Testis (tissue), 5 donors: ENCODE measurements at places on chromosomes 5 and 9. TPM values are rescaled to one million over a fixed set of nuclear protein-coding genes. Genes with fewer than 3 reads are reported as not detected.
A peak's percentile ranks its signal among the peaks of the same experiment; 100 is the strongest.

- DNase-seq: no peak
- no peak overlapping the region for H3K27ac ChIP-seq
- H3K27me3 ChIP-seq: no peaks in the 10 kb centered on the region
- peaks cover 9% of the 10 kb centered on the region for H3K4me1 ChIP-seq
These were observed 17.2 kb downstream of the KDM3B start for GRCh38 chr5:138369706-138370105.

DNA sequence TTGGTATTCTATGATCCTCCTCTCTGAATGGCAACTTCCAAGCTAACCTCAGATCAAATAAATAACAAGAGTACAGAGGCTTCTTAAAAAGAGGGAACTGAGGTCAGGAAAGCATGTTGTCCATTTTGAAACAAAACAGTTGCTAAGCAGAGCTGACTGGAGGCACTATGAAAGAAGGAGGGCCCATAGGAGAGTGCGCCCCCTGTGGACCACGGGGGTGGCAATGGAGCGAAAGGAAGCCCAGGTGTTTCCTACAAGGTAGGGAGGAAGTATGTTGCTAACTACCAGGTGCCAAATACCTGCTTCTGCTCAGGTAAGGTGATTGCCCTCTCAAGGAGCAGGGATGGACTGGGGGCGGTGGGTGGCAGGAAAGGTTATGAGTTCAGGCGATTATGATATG lies 101.8 kb upstream of the MAST4 start:
- H3K27me3 ChIP-seq: no peaks in the 10 kb centered on the region
- no peak overlapping the region for H3K4me3 ChIP-seq
- H3K4me1 ChIP-seq: no peaks in the 10 kb centered on the region
- H3K27ac ChIP-seq: no peak overlapping the region
- no peaks in the 10 kb centered on the region for H3K36me3 ChIP-seq
- DNase-seq: no peak

DNA sequence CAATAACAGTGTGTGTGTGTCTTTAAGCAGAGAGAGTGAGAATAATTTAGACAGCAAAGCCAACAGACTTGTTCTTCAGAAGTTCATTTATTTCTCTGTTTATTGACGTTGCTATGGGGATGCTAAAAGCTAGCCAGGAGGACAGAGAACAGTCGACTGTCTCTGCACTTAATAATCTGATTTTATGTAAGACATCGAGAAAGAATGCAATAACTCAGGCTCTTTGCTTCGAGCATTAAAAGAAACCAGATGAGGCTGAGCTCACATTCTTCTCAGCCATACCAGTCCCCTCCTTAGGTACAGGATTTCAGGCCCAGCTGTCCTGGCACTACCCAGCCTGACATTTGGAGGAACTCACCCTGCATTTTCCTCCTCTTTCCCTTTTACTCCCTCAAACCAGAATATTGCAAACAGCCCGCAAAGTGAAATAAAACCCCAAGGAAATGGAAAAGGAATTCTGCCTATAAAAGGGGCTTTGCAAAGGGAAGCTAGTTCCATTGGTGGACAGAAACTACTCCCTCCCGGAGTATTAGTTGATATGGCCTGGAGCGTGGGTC lies 44.5 kb upstream of the DPYSL3 start:
- H3K27ac ChIP-seq: peak overlapping the region; percentile 72
- DNase-seq: no peak
- no peaks in the 10 kb centered on the region for H3K27me3 ChIP-seq
- H3K4me1 ChIP-seq: peaks cover 5% of the 10 kb centered on the region
- no peak overlapping the region for H3K4me3 ChIP-seq

DNA sequence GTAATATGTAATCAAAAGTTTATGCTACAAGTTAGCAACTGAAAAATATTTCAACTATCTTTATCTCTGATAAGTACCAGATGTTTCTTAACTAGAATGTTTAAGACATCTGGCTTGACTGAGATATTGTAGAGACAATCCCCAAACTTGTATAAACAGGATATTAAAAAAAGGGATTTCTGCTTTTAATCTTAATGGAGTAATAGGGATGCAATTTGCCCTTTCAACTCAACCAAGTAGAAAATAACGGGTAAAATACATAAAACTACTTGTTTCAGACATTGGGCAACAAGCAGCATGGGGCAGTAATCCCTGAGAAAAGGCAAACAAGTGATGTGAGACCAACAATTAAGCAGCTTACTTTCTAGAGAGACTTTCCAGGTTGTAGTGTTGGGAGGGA lies 9.4 kb upstream of the ADAMTS12 start:
- DNase-seq: no peak
- H3K4me3 ChIP-seq: no peak overlapping the region
- no peak overlapping the region for H3K27ac ChIP-seq
- no peaks in the 10 kb centered on the region for H3K27me3 ChIP-seq

The MEIKIN gene
- polyA plus RNA-seq: 13.6 TPM

The LRRC19 gene
- polyA plus RNA-seq: 0.38 TPM

The PCDHB5 gene
- 5.5 TPM for polyA plus RNA-seq

The GABBR2 gene
- 6.9 TPM for polyA plus RNA-seq

The COL15A1 gene
- 49.4 TPM for polyA plus RNA-seq
